ENCODE measurements at places on chromosomes 11 and 22.

DNA sequence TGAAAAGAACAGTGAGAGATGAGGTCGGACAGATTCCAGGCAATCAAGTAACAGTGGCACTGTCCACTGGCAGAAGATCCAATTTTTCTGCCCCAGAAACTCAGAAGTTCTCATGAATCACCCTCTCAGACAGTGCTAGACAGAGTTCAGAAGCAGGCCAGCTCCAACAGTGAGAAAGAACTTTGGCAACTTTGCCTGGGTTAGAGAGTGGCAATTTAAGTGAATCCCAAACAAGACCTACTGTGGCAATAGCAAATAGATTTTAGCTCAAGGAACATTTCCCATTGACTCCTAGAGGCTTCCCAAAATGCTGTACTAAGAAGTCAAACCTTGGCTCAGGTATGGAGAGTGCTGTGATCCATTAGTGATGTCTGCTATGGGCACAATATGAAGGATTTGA, 12.3 kb downstream of the CD44 start:
- DNase-seq = no peak

DNA sequence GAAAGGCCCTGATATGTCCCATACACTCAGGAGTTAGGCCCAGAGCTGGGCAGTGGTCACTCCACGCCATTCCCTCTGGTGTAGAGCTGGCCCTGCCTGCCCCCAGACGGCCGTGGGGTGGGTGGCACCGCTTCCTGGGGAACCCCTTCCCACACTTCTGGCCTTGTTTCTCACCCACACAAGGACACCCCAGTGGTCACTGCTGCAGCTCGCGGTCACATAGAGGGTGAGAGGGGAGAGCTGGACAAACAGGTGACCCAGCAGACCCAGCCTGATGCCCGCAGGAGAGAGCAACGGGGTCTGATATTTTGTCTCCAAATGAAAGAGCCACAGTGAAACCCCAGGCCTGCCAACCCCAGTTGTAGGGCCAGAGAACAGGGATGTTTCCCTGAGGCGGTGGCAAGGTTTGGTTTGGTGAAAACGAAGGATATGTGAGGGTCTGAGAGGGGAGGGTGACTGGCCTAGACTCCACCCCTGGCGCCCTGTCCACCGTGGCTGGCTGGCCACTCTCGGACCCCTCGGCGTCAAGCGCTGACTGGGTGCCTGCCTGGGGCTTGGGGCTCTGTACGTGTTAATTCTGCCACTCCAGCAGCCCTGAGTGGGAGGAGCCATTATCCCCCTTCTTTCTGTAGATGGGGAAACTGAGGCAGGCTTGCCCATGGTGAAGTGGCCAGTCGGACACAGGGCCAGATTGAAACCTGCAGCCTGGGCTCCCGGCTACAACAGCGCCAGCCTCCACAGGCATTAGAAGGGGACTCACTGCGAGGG, 71.0 kb upstream of the PPARA start:
- DNase-seq = no peak

DNA sequence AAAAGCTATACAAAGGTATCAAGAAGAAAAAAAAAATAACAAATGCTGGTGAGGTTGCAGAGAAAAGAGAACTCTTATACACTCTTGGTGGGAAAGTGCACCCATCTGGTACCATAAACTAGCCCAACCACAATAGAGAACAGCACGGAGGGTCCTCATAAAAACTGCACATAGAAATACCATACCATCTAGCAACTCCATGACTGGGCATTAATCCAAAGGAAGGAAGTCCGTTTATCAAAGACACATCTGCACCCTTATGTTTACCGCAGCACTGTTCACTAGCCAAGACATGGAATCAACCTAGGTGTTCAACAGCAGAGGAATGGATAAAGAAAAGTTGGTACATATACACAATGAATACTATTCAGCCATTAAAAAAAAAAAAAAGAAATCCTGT, 10.8 kb upstream of the CLDN5 start:
- no peak for DNase-seq

GRCh38 chr11:130237282-130238006, 77.3 kb downstream of the ZBTB44 start:
- no peak for DNase-seq

DNA sequence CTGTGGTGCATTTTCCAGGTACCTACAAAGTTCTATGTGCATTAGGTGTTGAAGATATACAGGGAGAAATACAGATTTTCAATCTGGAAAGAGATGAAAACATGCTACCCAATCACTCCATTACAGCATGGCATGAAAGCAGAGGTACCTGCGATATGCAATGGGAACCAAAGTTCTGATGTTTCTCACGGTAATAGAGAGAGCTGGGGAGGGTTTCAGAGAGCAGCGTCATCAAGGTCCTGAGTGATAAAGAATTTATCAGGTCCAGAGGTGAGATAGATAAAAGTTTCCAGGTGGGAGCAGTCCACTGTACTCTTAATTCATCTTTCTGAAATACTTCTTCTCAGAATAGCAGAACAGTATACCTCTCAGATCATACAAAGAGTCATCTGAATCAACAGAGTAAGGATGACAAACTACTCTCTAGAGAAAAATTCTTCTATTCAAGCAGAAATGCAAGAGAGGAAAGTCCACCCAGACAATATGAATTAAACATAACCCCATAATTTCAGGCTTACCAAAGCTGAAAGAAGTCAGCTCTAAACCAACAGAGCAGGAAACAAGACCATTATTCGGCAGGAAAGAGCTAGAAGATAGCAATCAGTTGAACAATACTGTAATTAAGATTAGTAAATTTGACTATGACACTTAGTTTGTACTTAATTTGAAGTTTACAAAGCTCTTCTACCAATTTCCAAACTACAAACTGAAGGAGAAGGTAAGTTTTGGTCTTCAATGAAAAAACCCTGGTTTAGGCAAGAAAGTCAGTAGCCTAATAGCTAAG, 12.8 kb downstream of the CTSC start:
- DNase-seq = peak; percentile 30

GRCh38 chr22:19756288-19757128, 4.1 kb upstream of the TBX1 start:
- peak; percentile 55 for DNase-seq

DNA sequence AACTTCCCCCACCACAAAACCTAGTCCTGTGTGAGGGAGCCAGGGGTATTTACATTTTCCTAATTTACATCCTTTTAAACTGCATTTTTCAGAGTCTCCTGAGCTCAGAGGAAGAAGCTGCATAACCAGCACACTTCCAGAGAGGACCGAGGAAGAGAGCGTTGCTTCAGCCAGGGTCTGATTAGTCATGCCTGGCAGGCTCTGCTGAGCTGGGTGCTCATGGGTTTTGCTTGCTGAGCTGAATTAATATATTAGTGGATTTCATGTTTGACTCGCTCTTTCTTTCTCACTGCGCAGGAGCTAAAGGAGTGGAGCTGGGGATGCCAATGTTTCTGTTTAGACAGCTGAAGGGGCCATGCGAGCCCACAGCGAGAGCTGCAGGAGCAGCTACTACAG, 539.3 kb upstream of the B3GAT1 start:
- no peak for DNase-seq

- DNase-seq = peak; percentile 80
Observed at GRCh38 chr11:61021661-61022212, 50.3 kb downstream of the CD6 start.

DNA sequence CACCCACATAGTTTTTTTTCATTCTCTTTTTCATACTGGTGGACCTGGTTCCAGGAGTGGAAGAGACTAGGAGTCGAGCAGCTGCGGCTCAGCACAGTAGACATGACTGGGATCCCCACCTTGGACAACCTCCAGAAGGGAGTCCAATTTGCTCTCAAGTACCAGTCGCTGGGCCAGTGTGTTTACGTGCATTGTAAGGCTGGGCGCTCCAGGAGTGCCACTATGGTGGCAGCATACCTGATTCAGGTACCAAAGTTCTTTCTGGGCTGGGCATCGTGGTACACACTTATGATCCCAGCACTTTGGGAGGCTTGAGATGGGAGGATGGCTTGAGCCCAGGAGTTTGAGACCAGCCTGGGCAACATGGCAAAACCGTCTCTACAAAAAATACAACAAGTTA, 4.2 kb downstream of the PTPMT1 start:
- DNase-seq = no peak

GRCh38 chr11:99781074-99781473, 760.3 kb downstream of the CNTN5 start:
- no peak for DNase-seq

- DNase-seq = no peak
Observed at GRCh38 chr22:37231406-37232139, 12.5 kb downstream of the RAC2 start.

DNA sequence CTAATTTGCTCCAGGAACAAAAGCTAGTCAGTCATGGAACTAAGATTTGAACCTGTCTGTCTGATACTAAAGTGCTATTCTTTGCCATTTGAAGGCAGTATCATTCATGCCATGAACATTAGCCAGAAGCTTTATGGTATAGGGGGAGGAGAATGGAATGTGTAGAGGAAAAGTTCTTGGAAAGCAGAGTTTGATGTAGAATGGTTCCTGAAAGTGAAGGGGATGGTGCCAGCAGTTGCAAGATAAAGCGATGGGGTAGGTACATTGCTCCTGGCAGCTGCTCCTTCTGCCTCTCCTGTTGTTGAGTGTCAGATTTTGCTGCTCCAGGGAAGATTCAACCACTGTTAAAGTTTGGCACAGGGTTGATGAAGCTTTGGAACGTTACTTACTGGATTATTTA, 53.4 kb downstream of the ARHGAP42 start:
- DNase-seq = no peak

GRCh38 chr11:1261241-1262071, 38.6 kb downstream of the MUC5B start:
- no peak for DNase-seq

DNA sequence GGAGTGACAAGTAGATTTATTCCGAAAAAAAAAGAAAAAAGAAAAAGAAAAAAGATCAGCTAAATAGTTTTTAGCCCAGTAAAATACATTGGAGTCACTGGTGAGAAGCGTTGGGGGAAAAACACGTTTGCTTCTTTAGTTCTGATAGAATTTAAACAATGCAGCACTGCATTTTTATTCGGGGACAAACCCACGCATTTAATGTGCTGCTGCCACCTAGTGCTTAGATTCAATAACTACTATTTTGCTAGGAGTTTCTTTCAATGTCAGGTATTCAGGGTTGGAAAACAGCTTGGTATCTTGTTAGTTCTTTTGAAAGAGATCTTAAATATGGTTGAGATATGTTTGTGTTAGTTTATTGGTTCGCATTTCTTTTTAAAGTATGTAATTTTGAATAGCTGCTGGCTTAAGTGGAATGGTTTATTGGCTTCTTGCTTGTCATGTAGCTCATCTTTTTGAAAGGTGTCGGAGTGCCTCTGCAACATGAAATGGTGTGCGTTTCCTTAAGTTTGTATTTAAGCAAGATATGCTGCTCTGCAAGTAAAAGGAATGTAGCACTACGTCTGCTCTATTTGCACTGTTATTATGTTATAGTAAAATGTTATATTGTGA, 41.9 kb downstream of the SVIP start:
- DNase-seq = peak; percentile 54

DNA sequence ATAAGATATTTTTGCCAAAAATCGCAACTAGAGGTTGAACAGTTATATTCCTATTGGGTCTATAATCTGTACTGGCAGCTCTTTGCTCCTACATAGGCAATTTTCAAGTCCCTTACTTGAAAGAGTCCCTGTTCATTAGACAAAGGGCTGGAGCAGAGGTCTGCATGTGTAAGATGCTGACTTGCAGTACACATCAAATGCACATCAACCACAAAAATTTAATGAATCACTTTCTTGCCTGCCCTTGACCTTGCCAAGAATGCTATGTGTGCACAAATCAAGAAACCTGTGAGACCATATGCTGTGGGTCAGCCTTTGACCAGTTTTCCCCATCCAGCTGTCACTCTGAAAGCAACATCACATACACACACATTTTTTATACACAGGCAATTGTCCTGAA, 661.5 kb downstream of the LRRC4C start:
- no peak for DNase-seq

- peak; percentile 75 for DNase-seq
Observed at GRCh38 chr11:117814766-117815261, 9.7 kb downstream of the FXYD2 start.

- DNase-seq = peak; percentile 35
Observed at GRCh38 chr11:64385945-64386704, 27.2 kb downstream of the RPS6KA4 start.

- DNase-seq = no peak
Observed at GRCh38 chr11:45341372-45341771, 55.2 kb upstream of the SYT13 start.

- DNase-seq = no peak
Observed at GRCh38 chr11:73480677-73481076, 104.5 kb downstream of the RELT start.

DNA sequence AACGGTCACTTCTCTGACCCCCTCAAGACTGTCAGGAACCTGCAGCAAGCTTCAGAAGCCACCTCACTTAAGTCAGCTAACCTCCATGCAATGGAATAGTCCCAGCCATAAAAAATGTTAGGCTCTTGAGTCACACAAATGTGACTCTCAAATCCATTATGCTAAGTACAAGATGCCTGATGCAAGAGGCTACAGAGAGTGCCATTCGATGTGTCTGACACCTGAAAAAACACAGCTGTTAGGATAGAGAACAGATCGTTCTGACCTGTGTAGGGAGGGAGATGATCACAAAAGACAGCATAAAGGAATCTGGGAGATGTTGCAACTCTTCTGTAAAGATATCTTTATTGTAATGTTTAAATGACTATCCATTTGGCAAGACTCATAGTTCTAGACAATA, 712.4 kb downstream of the TBC1D22A start:
- no peak for DNase-seq

- peak; percentile 44 for DNase-seq
Observed at GRCh38 chr22:19974268-19974861, 32.7 kb upstream of the TXNRD2 start.

DNA sequence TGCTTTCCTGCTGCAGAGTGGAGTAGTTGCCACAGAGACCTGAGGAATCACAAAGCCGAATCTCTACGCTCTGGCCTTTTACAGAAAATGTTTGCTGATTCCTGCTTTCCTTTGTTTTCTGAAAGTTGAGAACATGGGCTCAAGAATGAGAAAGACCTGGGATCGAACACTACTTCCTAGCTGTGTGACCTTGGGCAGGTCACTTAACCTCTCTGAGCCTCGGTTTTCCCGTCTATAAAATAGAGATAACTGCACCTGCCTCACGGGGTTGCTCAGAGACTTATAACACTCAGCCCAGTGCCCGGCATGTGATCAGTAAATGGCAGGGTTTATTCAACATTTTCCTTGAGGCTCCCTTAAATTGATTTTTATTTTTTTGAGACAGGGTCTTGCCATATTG, 70.9 kb upstream of the ALX4 start:
- DNase-seq = no peak

All from activated CD4-positive, alpha-beta T cell treated with anti-CD3 and anti-CD28 coated beads, Interleukin-10, Interleukin-2, amounts not matched to agents 100 ng/mL and 50 ng/mL, durations not matched to agents 16 hours and 8 hours (primary cell).